ENCODE measurements at places on chromosomes 12 and 14. TPM values are rescaled to one million over a fixed set of nuclear protein-coding genes. Genes with fewer than 3 reads are reported as not detected.

Gene PLEKHG3
- total RNA-seq, result 52.3 TPM

Gene KCNA5
- total RNA-seq, result not detected

Gene KRT3
- not detected for total RNA-seq

Gene RFLNA
- total RNA-seq, result 0.13 TPM

Gene MSRB3
- total RNA-seq, result 24.6 TPM

Gene TMEM119
- total RNA-seq, result not detected

Gene TMEM30B
- 0.17 TPM for total RNA-seq

Gene WDR89
- total RNA-seq, result 11.6 TPM

Gene CIROP
- total RNA-seq, result not detected

Gene LALBA
- not detected for total RNA-seq

Gene AQP2
- total RNA-seq, result not detected

Gene NOPCHAP1
- total RNA-seq, result 37.2 TPM

Gene TOMM20L
- not detected for total RNA-seq
